Stimulated activated CD4-positive, alpha-beta T cell treated with anti-CD3 and anti-CD28 coated beads, Interleukin-1b, Interleukin-23, amount 100 ng/mL, for 24 hours (primary cell): ENCODE measurements at places on chromosomes 13 and 19.

- DNase-seq = no peak
Measured at GRCh38 chr19:9178901-9179300, at the start of gene OR7D2. OR7D2 (plus strand) TSS chr19:9178979; CDS start chr19:9185782, 6,803 bp downstream.

DNA sequence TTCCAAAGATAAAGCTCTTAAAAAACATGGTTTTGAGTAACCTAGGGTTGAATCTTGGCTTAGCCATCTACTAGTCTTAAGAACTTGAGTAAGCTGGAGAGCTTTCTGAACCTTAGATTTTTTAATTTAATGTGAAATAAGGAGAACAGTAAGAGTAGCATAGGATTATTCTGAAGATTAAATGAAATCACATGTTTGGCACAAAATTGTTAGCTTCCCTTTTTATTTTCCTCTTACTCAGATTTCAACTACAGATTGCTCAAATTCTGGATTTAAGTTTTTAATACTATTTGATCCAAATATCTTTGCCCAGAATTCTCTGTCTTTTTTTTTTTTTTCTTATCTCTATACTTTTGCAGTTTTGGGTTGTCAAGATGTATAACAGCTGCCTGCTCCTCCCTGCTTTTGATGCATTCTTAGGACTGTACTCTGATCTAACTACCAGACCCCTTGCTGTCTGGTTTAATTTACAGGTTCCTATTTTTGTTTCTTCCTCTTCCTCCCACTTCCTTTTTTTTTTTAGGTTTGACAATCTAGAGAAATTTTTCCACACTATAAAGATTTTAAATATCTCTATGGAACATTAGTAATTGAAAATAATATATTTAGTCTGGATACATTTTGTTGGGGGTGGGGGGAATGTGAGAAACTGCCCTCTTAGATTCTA lies 12.3 kb downstream of the POMP start:
- DNase-seq = no peak

- no peak for DNase-seq
Measured at GRCh38 chr19:1079566-1080111, 12.7 kb downstream of the ARHGAP45 start.

DNA sequence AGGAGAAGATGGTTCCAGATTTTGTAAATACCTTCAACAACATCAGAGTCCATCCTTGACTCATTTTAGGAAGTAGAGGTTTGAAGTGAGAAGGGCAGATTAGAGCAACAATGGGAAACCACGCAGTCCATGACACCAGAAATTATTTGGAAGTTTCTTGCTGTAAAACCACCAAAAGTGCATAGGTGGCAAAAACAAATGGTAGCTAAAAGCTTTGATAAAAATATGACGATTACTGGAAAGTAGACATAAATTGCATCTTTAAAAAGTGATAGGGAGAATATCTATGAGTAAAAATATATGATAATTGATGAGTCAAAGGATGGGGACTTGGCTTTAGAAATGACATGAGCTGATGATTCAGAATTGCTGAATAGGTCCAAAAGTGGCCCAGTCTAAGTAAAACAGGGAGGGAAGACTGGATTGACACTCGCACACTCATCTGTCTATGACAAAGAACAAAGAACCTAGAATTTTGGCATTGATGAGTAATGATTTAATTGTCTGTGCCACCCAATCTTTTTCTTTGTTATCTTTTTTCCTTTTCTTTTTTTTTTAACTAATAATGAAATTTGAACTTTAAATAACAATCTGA lies 472.2 kb downstream of the MYO16 start:
- DNase-seq = no peak

- DNase-seq = no peak
Measured at GRCh38 chr13:109955598-109955997, 169.2 kb upstream of the IRS2 start.

GRCh38 chr13:20525144-20525600 lies 485 bp downstream of the CRYL1 start:
- no peak for DNase-seq

DNA sequence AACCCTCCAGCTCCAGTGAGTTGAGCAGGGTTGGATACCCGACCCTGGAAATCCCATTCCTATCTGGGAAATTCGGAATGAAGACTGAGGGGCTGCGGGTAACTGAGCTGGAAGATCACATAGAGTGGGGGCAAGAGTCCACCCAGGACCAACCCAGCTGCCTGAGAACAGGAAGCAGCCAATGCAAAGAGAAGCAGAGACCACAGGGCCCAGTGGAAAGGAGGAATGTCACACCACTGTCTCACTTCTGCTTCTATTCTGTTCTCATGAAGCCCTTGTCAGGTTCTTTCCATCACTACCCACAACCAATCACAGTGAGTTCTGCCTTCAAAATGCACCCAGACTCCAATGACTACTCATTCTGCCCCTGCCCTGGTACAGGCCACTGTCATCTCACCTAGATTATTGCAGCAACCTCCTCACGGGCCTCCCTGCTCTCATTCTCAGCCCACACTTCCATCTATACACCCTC lies 15.3 kb downstream of the DYRK1B start:
- DNase-seq = no peak

DNA sequence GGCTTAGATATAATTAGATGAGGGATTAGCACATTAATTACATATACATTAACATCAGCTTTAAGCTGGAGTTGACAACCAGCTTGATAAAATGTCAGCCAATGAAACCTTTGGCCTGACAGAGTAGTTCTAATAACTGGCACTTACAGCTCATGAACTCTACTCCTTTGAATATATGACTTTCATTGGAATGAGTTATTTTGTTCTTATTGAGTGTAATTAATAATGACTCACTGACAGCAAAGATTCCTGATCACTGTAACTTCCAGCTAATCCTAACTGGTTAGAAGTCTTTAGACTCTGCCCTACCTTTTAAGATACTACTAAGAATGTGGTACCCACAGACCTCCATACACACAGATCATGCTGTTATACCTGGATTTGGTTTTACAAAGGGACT lies 41.0 kb downstream of the EFNB2 start:
- no peak for DNase-seq

DNA sequence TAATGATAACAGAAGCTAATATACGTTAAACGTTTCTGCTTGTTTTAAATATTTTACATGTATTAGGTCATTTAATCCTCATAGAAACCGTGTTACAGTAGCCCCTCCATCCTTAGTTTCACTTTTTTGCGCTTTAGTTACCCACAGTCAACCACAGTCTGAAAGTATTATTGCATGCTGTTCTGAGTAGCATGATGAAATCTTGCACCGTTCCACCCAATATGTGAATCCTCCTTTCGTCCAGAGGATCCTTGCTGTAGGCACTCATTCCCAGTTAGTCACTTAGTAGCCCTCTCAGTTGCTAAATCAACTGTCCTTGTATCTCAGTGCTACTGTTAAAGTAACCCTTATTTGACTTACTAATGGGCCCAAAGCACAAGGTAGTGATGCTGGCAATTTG lies 257.8 kb downstream of the ENOX1 start:
- no peak for DNase-seq

DNA sequence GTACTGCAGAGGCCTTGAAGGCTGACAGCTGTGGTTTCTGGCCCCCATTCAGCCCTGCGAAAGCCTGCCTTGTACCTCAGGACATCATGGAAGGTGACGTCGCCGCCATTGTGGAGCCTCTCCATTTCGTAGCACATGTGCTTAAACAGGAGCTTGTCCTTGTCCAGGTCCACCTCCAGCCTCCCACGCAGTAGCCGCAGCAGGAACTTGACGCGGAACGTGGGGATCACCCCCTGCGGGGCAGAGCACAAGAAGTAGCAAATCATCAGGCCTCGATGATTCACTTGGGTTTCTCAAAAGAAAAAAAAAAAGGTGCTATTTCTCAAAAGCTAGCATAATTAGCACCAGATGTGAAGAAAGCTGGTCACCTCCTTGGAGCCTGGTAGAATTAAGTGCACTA lies 351.0 kb downstream of the NALCN start:
- DNase-seq = no peak

DNA sequence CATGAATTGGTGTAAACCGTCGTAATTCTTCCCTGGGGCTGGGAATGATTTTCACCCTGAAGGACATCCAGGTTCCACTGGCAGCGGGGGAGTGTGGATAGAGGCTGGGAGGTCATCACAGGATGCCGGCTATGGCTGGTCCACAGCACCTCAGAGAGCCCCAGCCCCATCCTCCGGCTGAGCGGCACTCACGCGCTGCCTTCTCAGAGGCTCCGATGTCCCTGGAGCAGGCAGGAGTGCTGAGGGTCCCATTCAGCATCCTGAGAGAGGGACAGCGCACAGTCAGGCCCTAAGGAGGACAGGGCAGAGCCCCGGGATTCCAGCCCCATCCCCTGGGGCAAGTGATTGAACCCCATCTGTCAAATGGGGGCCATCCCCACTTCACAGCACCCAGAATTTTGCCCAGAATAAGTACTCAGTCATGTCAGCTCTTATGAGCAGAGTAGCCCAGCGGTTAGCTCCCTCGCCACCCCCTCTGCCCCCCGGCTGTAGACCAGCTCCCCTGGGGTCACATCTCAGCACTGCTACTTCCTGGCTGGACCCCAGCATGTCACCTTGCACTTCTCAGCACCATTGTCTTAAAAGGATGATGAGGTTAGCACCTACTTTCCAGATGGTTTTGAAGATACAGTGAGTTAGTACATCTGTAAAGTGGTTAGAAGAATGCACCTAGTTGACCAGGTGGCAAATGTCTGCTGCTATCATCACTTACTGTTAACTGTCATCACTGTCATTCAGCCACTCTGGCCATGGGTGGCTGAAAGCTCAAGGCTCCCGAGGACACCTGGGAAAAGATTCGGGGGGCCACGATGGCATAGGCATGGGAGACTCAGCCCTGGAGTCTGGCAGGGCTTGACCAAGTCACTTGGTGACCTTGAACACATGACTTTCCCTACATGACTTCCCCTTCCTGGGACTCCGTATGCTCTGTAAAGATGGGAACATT lies 11.9 kb downstream of the GRAMD1A start:
- no peak for DNase-seq

DNA sequence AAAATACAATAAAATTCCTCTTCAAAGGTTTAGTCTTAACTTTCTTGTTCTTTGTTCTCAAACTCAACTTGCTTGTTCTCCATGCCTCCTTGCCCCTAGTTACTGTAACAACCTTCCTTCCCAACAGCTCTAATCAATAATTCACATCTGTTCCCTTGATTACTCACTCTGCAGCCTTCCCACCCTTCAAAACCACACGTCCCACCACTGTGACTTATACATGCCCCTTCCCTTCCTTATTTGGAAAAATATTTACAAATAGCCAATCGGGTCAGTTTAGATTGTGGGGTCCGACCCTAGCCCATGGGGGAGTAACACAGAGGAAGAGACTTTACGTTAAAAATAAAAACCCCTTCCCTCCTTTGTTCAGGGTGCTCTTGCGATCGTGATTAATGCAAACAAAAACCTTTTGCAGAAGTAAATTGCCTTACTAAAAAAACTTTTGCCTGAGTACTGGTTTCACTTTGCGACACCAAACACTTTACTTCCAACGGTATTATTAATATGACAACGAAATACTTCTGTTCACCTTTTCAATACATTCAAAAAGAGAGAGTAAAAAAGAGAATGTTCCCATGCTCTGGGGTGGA lies 512 bp upstream of the ZNF93 start:
- no peak for DNase-seq

DNA sequence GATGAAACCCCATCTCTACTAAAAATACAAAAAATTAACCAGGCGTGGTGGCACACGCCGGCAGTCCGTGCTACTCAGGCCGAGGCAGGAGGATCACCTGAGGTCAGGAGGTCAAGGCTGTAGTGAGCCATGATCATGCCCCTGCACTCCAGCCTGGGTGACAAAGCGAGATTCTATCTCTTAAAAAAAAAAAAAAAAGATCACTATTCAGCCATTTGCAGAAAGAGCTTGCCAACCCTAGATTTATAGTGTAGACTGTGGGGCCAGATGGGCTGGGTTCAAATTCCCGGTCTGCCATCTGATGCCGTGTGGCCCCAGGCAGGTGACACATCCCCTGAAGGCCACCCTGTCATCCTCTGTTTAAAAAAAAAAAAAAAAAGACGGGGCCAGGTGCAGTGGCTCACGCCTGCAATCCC lies 28.9 kb downstream of the SMIM24 start:
- DNase-seq = no peak

GRCh38 chr19:7595466-7596133 lies at the start of gene CAMSAP3:
CAMSAP3 (plus strand) TSS chr19:7595863; CDS start chr19:7596003, 140 bp downstream.
- peak; percentile 25 for DNase-seq

DNA sequence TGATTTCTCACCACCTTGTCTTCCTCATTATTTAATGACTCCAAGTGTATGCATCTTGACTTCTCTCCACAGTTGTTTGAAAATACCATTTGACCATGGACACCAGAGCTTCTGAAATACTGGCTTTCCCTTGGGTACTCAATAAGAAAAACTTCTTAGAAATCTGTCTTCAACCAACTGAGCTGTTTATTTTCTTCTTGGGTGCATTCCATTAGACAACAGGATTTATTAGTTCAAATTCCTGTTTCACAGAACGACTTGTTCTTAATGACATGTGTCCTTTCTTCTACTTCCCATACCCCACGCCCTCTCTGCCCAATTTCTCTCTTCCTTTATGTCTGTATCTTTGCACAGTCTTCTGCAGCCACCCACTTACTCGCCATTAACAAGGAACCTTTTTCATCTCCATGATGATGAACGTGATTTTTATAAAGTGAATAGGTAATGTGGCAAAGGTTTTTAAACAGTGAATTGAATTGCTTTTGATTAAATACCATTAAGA lies 11.3 kb upstream of the ITM2B start:
- DNase-seq = no peak

DNA sequence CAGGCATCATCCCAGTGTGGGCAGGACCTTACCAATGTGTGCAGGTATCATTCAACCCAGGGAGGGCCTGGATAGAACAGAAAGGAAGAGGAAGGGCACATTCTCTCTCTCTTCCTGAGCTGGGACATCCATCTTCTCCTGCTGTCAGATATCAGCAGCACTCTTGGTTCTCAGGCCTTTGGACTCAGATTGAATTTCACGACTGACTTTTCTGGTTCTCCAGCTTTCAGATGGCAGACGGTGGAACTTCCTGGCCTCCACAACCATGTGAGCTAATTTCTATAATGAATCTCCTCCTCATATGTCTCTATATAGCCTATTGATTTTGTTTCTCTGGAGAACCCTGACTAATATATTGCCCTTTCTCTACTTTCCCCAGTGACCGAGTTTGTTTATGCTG lies 77.3 kb downstream of the OLFM4 start:
- no peak for DNase-seq

GRCh38 chr13:72259528-72259927 lies 392.5 kb upstream of the DACH1 start:
- no peak for DNase-seq

DNA sequence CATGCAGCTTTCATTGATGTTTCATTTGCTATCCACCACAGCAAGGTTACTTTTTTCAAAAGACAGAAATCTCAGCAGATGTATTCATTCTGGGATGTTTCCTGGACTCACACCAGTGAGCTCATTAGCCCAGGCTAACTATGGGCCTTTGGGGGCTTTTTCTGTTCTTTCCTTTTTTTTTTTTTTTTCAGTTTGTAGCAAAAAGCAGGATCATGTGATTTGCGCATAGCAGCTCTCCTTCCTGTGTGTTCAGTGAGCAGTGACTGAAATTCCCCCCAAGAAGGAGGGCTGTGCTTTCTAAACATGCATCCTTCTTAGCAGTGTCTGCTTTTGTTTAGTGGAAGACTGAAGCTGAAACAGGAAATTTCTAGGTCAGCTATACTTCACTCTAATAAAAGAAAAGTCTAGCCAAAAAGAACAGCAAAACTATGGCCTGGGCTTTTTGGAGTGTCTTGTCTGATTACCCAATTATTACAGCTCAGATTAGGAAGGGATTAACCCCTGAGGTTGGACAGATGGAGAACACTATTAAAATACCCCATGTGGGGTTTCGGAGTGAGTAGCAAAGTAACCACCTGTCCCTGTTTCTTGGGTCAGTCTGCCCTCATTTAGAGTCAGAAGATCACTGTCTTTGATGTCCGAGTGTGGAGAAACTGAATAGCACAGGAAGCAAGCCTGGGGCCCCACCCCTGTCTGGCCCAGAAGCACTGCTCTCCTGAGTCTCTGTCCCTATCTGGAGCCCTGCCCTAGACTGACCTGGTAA lies 8.9 kb upstream of the AMER2 start:
- DNase-seq = no peak
